ENCODE measurements at places on chromosomes 3 and 15. TPM values are rescaled to one million over a fixed set of nuclear protein-coding genes. Genes with fewer than 3 reads are reported as not detected.
A peak's percentile ranks its signal among the peaks of the same experiment; 100 is the strongest.

WDR48 gene
- 28.9 TPM for total RNA-seq

ANKDD1A gene
- total RNA-seq: 1.1 TPM

DNA sequence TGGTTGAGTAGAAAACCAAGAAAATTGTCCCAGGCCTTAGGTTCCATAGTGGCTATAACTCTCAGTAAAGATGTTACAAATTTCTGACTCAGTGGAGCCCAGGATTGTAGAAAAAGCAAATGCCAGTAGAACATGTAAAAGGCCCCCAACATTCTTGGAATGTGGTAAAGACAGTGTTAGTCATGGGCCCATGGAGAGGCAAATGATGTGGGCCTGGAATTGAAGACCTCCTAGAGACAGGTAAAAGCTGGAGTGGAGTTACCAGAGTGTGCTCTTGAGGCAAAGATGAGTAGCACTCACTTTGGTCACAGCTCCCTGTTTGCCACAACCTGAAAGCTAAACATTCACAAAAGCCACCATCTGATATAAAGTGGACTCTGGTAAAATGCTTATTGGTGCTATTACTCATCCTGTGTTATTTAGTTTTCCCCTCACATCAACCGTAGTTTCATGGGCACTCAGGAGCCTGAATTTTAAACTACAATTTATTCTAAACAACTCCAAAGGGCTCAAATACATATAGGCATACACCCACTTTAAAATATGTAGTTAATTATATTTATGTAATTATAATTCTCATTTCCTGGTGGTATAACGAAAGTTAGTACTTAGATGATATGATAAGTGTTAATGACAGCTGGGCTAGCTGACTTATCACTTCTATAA is 359.6 kb upstream of the NECTIN3 start:
- no peak for DNase-seq

DNA sequence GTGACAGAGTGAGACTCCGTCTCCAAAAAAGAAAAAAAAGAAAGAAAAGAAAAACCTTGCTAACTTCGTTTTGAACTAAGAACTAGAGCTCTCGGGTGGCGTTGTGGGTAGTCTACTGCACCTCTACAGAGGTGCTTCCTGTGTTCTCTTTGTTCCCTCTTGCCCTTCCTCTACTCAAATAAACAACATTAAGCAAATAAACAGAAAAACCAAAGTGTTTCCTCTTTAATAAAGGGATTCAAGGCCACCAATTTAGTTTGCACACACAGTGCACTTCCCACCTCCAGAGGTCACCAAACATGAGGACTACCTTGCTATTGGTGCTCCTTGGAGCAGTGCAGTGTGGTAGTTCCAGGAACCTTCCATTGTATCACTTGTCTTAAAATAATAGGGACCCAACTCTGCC is 354.2 kb upstream of the TBL1XR1 start:
- DNase-seq: no peak

- no peak for DNase-seq
These were observed 75.5 kb downstream of the DAPK2 start for GRCh38 chr15:63970621-63971426.

SUSD5 gene
- 2.8 TPM for total RNA-seq

DNA sequence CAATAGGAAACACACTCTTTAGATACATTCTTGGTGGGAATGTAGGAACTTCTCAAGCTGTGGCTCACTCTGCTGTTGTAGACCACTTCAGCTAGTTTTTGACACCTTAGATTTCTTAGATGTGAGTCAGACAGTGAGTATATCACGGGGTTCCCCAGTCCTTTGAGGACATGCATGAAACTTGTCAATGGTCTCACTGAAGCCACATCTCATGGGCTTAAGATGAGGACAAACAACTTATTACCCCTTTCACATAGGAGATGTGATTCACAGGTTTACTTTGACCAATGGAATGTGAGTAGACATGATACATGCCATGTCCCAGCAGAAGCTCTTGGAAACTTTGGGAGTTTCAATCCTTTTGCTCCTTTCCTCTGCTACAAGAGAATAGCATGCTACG is 325.5 kb downstream of the CHST2 start:
- no peak for DNase-seq

DNA sequence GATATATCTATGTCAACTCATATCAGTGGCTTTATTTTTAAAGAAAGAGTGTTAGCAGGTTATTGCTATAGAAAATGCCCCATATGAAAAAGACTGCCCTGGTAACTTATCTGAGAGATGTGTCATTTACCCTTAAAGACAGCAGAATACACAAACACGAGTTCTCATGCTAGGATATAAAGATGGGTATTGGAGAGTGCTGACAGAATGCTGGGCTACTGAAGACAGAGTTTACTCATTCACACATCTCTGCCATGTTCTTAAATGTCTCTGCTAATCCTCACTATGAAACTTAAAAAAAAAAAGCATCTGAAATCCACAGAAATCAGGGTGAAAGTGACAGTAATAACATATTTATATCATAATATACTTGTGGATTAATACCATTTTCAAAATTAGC is 126.7 kb downstream of the FOXP1 start:
- DNase-seq: no peak

GRCh38 chr3:13352621-13353131 is 67.4 kb downstream of the NUP210 start:
- DNase-seq: no peak

- no peak for DNase-seq
These were observed 492 bp upstream of the HIGD1A start for GRCh38 chr3:42804831-42805132.

GRCh38 chr3:111739311-111739911 is 119.7 kb upstream of the PHLDB2 start:
- DNase-seq: peak; percentile 74

DNA sequence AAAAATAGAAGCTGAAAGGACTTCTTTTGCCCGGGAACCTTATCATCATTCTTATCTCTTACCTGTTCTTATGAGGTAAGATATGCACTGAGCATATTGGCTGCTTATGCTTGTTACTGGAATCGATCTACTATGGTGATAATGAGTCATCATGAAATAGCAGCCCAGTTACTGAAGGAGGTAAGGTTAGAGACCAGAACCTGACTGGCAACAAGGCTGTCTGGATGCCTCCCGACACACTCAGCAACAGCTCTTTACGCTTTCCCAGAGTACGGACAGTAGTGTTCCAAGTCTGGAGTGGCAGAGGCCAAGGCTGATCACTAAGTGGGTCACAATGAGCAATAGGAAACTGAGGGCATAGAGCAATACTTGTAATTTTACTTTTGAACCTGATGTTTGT is 314.1 kb downstream of the NLGN1 start:
- no peak for DNase-seq

DNA sequence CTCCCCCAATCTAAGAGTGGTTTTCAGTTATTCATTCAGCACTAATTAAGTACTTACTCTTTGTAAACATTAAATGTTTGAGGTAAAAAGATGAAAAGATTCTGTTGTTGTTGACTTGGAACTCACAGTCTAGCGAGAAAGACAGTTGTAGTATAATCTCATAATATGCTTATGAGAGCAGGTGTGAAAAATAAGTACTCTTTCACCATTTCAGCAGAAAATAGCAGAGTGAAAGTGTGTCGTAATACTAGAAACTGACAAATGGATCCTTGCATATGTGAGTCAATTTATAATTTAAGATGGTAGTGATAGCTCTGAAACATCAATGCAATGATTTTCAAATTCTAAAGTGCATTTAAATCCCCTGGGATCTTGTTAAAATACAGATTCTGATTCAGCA is 618.8 kb upstream of the CCDC54 start:
- DNase-seq: no peak

GRCh38 chr3:71515636-71516365 is 67.7 kb downstream of the FOXP1 start:
- DNase-seq: no peak

GRCh38 chr15:96334017-96334704 is 3.7 kb downstream of the NR2F2 start:
- peak; percentile 57 for DNase-seq

GRCh38 chr15:99114511-99115299 is 9.8 kb downstream of the SYNM start:
- no peak for DNase-seq

FGF12 gene
- total RNA-seq: 340 TPM

SV2B gene
- 3.5 TPM for total RNA-seq

GRCh38 chr3:106768941-106769480 is 608.2 kb upstream of the CCDC54 start:
- no peak for DNase-seq

- DNase-seq: no peak
These were observed 6.8 kb upstream of the SHQ1 start for GRCh38 chr3:72855001-72855400.

IGDCC3 gene
- 0.43 TPM for total RNA-seq

SYNM gene
- 311 TPM for total RNA-seq

DNA sequence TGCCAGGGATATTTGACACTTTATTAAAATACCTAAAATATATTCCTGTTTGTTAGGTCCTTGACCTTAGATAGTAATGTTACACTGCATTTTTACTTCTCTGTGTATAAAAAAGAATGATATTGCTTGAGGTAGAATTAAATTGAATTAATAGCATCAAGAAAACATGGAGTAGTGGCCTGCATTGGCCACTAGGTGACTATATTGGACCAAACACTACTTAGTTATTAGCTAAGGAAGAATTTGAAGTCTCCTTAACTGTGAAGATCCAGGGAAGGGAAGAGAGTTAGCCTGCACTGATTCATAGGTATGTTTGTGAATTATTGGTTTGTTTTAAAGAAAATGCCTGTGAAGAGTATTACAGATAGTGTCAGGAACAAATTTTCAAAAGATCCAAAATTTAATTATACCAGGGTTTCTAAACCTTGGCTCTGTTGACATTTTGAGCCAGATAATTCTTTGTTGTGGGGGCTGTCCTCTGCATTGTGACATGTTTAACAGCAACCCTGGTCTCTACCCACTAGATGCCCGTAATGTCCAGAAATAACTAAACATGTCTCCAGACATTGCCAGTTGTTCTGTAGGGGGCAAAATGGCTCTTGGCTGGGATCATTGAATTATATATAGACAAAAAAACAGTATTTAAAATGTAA is 103.6 kb upstream of the THSD4 start:
- DNase-seq: no peak

KY gene
- 16.7 TPM for total RNA-seq
